ENCODE measurements at places on chromosomes 6 and 20.
A peak's percentile ranks its signal among the peaks of the same experiment; 100 is the strongest.

DNA sequence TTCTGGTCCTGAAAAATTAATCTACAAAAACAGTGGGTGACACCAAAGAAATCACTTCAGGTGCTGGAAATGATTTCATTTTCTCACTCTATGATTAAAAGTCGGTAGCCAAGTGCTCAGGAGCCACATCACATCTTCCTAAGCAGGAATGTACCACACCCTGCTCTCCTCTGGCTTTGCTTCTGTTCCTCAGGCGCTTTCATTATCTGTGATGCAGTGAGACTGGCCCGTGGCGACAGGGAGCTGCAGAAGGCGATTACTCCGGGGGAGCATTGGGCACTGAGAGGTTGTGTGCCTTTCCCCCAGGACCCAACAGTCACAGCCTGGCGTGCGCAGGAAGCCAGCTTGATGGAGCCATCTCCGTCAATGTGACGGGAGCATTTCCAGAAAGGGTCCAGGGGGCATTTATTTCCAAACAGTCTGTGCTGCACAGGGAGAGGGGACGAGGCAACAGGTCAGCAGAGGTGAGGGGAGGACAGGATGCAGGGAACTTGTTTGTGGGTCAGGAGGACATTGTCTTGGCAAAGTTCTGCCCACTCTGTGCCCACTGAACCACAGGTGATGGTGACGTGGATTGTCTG, 5.6 kb upstream of the ZNF831 start:
- DNase-seq = no peak

GRCh38 chr6:155185544-155185943, 78.3 kb upstream of the CLDN20 start:
- no peak for DNase-seq

- no peak for DNase-seq
Observed at GRCh38 chr6:13472976-13473767, 14.2 kb downstream of the GFOD1 start.

GRCh38 chr6:35092362-35093117, 48.6 kb downstream of the TCP11 start:
- no peak for DNase-seq

DNA sequence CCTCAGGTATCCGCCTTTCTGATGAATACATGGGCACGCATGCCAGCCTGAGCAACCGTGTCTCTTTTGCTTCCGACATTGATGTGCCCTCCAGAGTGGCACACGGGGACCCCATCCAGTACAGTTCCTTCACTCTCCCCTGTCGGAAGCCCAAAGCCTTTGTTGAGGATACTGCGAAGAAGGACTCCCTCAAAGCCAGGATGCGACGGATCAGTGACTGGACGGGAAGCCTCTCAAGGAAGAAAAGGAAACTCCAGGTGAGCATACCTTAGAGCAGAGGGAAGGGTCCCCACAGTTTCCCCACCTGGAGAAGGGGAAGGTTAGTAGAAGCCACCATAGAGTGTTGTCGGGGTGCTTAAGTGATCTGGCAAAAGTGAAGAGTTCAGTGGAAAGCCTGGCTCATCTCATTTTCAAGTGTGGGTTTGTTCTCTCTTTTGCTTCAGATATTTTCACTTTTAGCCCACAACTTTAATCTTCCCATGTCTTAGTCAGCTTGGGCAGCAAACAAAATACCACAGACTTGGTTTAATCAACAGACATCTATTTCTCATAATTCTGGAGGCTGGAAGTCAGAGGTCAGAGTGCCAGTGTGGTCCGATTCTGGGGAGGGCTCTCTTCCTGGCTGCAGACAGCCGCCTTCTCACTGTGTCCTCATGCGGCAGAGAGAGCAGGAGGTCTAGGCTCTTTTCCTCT, 133.5 kb upstream of the CLDN20 start:
- no peak for DNase-seq

GRCh38 chr6:154399097-154399496, 42.5 kb upstream of the IPCEF1 start:
- no peak for DNase-seq

GRCh38 chr6:37116326-37116725, 53.6 kb upstream of the PIM1 start:
- no peak for DNase-seq

DNA sequence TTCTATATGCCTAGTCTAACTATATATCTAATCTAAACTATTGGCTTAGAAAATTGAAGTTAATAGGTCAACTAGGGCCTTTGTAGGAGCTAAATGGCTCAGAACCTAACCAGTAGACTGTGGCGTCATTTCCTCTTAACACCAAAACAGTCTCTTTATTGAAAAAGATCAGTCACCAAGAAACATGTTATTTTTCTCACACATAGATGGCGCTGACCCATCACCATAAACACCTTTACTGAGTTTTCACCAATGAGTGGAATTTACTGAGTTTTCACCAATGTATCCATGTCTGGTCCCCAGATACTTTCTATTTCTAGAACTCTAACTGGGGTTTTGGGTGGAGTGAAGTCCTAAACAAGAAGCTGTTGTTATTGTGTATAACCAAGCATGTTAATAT, 636.0 kb downstream of the BCKDHB start:
- peak; percentile 40 for DNase-seq

DNA sequence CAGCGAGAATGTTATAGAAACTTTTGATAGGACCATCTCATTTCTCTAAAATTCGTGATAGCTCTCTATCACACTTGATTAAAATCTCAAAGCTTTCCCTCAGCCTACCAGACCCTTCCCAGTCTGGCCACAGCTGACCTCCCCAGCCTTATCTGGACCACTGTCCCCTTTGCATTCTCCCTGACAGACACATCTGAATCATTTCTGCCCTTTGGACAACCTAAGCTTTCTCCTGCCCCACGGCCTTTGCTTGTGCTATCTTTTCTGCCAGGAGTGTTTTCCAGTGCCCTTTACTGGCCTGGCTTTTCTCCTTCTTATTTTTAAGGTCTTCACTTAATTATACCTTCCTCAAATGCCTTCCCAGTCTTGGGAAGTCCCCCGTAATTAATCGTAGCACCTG, 136.0 kb upstream of the RNF24 start:
- DNase-seq = no peak

GRCh38 chr20:5890773-5891441, 59.4 kb downstream of the TRMT6 start:
- DNase-seq = no peak

DNA sequence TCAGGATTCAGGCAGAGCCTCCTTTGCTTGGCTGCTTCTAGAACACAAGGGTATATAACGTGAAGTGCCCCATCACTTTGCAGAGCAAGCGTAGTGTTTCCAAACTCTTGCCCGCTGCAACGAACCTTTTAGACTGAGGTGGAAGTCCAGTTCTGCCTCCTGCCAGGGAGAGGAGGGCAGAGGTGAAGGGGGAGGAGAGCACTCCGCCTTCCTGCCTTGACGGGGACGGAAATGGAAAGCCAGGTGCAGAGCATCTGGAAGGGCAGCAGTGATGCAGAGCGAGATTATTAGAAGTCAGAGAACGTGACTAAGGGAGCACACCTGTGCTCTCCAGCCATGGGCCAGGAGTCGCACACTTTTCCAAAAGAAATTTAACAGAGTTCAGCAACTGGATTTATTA, 63.4 kb downstream of the RREB1 start:
- no peak for DNase-seq

- no peak for DNase-seq
Observed at GRCh38 chr20:37999526-38000263, 33.6 kb downstream of the TTI1 start.

- no peak for DNase-seq
Observed at GRCh38 chr6:14671261-14671681, 553.7 kb downstream of the CD83 start.

DNA sequence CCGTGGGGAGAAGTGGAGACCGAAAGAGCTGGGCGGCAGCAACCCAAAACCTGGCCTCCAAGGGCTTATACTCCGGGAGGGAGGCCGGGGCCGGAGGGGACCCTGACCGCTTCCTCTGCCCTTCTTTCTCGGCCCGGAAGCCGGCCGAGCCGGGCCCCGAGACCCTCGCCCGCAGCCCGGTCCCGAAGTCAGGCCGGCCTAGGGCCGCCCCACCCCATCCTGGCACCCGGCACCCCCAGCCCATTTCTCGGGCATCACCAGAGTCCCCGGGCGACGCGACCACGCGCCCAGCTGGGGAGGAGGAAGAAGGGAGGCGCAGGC, 572 bp upstream of the ZDHHC14 start:
- no peak for DNase-seq

DNA sequence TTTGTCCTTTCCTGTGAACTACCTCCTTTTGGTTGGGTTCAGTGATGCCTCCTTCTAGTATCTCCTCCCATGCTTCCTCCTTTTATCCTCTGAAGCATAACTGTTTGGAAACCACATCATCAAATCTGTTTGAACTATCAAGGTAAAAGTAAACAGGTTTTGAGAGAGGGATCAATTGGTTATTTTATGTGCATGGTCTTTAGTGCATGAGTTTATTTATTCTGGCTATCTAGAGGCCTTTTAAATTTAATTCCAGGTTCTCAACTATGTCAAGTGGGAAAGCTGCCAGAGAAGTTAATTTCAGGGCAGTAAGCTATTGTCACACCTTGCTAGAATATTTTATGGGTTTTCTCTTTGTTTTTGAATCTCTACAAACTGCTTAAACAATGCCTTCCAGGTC, 54.1 kb downstream of the WASF1 start:
- no peak for DNase-seq
